ENCODE measurements at places on chromosomes 4 and X.
A peak's percentile ranks its signal among the peaks of the same experiment; 100 is the strongest.

GRCh38 chr4:147056940-147057610 lies 111.4 kb upstream of the TTC29 start:
- no peak for DNase-seq

DNA sequence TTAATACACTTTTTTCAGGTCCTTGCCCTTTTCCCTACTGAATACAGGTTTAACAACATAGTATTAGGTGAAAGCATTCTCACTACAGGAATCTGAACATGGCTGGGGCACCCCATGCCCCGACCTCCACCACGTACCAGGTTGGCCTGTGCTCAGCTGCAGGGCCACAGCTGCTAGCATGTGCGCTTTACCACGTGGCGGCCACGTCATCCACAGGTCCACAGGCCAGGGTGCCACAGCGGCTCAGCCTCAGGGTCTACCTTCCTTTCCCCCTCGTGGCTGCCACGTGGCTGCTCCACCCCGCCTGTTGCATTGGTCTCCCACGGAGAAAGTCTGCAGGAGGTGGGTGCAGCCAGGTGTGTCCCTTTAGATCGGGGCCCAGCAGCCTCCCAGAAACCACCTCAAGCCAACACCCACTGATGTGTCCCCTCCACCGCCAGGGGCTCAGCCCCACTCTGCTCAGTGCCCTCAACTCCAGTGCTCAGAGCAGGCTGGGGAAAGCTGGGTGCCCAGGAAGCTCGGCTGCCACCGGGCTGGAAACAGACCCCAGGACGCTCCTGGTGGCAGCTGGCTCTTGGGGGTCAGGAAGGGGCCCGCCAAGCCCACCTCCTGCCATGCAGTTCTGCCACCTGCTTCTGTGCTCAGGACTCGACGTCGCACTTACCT lies 17.8 kb downstream of the CTBP1 start:
- no peak for DNase-seq

GRCh38 chr4:168119100-168119499 lies 26.8 kb downstream of the ANXA10 start:
- DNase-seq = no peak

GRCh38 chrX:30039768-30040167 lies 175.6 kb upstream of the MAGEB2 start:
- no peak for DNase-seq

GRCh38 chr4:118224243-118224829 lies 128.5 kb downstream of the PRSS12 start:
- DNase-seq = peak; percentile 52

- no peak for DNase-seq
Measured at GRCh38 chr4:179196511-179196910, 1754.3 kb upstream of the AGA start.

DNA sequence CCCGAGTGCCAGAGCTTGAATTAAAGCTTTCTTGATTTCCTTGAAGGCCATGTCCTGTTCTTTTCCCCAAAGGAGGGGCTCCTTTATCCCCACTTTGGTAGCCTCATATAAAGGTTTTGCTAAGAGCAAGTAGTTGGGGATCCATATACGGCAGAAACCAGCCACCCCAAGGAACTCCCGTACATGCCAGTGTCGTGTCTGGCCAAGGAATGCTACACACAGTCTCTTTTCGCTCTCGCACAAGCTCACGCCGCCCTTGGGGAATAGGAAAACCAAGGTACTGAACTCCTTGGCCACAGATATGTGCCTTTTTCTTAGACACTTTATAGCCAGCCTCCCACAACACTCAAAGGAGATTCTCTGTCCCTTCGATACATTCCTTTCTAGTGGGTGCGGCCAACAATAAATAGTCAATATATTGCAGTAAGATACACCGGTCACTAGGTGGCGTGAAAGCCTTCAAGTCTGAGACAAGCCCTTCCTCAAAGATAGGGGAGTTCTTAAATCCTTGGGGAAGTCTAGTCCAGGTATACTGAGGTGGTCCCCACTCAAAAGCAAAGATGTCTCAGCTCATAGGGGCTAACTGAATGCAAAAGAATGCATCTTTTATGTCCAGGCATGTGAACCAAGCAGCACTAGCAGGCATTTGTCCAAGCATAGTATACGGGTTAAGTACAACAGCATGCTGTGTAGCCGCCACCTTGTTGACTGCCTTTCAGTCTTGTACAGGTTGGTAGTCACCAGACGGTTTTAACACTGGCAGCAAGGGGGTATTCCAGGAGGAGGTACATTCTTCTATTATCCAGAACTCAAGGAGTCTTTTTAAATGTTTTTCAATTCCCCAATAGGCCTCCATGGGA lies 57.8 kb upstream of the XAGE1B start:
- DNase-seq = peak; percentile 73

DNA sequence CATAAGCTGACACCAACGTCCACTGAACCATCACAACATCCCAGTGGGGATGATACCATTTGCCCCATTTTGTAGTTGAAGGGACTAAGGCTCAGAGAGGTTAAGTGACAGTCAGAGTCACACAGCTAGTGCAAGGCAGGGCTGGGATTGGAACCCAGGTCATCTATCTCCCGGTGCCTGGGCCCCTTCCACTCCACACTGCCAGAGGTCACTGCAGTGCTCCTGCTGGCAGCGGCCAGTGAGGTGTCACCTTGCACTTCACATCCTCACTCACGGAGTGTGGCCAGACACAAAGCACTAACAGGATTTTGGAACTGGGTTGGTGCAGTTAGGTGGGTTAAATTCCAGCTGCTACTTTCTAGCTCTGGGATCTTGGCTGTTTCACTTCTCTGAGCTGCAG lies 118.7 kb downstream of the ENPP6 start:
- no peak for DNase-seq

GRCh38 chr4:27049239-27049829 lies 188.7 kb downstream of the STIM2 start:
- no peak for DNase-seq

DNA sequence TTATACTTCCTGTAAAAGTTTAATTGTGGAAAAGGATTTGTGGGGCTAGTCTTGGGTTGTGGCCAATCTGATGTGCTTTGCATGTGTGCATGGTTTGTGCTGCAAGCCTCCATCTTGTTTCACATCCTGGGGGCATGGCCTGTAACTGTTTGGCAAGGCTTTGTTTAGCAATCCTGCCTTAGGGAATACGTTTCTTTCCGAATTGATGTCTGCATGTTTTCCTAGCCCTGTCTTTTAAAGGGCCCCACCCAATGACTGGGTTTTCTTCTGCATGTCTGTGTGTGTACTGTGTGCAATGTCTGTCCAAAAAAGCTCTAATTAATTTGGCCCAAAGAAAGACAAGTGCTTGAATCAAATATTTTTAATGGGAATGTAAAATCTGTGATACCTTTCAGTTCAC lies 74.6 kb upstream of the MID1IP1 start:
- DNase-seq = no peak

DNA sequence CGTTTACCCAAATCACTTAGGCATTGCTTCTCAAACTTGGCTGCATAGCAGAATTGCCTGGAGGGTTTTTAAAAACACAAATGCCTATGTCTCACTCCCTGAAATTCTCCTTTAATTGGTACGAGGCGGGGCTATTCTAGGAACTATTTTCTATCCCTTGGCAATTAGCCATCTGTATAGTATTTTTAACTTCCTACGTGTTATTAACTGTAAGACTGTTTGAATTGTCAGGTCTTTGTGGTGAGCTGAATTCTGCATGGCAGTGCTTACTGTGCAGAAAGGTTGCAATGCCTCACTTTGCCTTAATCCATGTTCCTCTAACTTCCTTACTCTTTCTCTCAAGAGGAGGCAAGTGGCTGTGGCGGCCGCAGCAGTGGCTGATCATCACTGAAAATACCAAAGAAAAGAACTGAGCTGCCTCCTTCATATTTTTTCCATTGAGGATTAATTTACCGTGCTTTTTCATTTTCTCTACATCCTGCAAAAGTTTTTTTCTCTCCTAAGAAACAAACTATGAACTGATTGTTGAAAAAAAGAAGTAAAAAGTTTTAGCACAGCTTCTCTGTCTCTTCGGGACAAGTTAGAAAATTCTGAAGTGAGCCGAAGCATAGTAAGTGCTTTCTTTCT lies at the start of gene SHROOM3:
SHROOM3 (plus strand) TSS at position 329 of the 627 bp plus-strand sequence. CDS start 824 bp downstream, outside the sequence.
- DNase-seq = no peak

GRCh38 chr4:184843984-184844554 lies 18.3 kb upstream of the ACSL1 start:
- peak; percentile 72 for DNase-seq

DNA sequence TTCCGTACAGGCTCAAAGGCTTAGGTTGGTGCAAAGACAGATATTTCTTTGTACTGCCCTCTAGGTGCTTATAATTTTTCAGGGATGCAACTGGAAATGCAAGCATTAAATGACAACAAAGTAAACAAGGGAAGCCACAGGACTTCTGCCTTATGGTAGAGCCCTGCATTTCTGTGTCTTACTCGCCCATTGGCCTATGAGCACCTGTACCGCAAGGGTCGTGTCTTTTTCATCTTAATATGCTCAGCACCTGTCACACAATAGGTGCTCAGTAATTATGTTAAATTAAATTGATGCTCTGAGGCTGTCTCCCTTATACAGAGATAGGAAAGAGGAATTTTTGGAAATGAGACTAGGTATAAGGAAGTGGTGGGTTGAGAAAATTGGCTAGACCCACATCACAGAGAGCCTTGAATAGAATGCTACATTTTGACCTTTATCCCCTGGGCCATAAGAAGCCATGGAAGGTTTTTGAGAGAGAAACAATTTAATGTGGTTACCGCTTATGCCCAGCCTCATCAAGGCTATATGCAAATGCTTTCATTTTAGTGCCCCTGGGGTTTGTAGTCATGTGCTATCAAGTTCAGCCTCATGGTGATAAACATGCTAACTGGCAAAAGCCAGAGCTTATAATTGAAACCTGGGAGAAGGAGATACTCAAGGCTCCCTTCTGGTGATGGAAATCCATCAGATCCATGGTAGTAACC lies 16.3 kb downstream of the VSIG4 start:
- peak; percentile 6 for DNase-seq

GRCh38 chr4:8585186-8585585 lies 5.0 kb downstream of the GPR78 start:
- DNase-seq = no peak
